Stimulated activated CD4-positive, alpha-beta T cell treated with anti-CD3 and anti-CD28 coated beads, Interleukin-12 subunit alpha, Interleukin-12 subunit beta, amount 100 ng/mL, for 4 hours (primary cell): ENCODE measurements at places on chromosomes 3 and 15.

DNA sequence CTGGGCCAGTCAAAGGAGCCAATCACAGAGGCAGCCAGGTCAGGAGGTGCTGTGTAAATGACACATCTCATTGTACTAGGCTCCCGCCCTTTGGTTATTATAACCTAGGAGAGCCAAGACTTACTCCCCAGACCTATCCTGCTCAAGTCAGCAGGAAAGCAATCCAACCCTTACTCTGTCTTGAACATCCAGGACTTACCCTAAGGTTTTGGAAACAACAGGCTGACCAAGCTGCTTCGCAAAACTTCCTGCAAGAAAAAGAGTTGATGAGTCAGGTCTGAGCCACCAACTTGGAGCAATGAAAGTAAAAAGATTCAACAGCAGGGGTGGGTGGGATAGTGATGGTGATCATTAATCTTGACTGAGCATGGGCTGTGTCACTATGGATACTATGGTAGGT lies 144.4 kb downstream of the MYLK start:
- no peak for DNase-seq

GRCh38 chr15:99365242-99365641 lies 114.0 kb downstream of the LRRC28 start:
- DNase-seq = no peak

GRCh38 chr15:100307241-100308212 lies 34.2 kb downstream of the ADAMTS17 start:
- no peak for DNase-seq

DNA sequence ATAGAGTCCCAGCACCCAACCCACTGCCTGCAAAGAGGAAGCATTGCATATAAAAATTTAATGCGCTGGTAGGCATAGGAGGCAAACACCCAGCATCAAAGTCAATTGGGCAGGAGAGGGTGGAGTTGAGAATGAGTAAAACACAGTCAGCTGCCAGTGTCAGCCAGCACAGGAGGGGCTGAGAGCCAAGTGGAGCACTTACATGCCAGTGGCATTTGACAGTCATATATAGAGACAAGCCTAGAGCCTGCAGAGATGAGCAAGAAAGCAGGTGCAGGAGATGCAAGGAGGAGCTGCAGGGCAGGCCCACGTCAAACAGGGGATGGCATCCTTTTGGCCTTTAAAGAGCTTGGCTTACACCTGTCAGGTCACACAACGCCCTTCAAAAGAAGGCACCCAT lies 27.6 kb upstream of the ZFAND6 start:
- DNase-seq = no peak
